ENCODE measurements at places on chromosomes 7 and 10.

GRCh38 chr7:129843365-129843898, 109.3 kb downstream of the UBE2H start:
- DNase-seq: no peak

DNA sequence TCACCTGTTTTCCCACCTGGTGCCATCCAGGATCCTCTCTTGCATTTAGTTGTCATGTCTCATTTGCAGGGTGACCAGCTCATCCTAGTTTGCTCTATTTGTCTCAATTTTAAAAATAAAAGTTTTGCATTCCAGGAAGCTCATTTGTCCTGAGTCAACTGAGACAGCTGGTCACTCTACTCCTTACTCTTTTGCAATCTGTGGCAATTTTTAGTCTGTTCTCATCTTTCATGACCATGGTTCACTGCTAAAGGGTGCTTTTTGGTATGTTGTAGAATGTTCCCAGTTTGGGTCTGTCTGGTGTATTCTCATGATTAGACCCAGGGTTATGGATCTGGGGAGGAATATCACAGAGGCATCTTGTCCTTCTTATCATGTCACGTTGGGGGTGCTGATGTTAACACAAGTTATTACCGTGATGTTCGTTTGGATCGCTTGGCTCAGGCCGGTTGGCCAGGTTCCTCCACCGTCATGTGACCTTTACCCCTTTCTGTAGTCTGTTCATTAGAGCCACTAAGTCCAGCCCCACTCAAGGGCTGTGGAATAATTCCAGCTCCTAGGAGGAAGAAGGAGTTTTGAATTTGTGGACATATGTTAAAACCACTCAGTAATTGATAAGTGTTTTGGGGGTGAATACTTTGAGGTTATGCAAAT, 103.3 kb upstream of the IGFBP3 start:
- no peak for DNase-seq

GRCh38 chr7:114818501-114818900, 103.4 kb upstream of the MDFIC start:
- DNase-seq: peak; percentile 77

- no peak for DNase-seq
Observed at GRCh38 chr10:650886-651615, 38.4 kb downstream of the DIP2C start.

GRCh38 chr10:21749788-21750187, 215.8 kb downstream of the MLLT10 start:
- DNase-seq: no peak

- no peak for DNase-seq
Observed at GRCh38 chr10:35545878-35546590, 59.1 kb upstream of the GJD4 start.

- DNase-seq: no peak
Observed at GRCh38 chr10:5440206-5440605, 27.8 kb downstream of the NET1 start.

DNA sequence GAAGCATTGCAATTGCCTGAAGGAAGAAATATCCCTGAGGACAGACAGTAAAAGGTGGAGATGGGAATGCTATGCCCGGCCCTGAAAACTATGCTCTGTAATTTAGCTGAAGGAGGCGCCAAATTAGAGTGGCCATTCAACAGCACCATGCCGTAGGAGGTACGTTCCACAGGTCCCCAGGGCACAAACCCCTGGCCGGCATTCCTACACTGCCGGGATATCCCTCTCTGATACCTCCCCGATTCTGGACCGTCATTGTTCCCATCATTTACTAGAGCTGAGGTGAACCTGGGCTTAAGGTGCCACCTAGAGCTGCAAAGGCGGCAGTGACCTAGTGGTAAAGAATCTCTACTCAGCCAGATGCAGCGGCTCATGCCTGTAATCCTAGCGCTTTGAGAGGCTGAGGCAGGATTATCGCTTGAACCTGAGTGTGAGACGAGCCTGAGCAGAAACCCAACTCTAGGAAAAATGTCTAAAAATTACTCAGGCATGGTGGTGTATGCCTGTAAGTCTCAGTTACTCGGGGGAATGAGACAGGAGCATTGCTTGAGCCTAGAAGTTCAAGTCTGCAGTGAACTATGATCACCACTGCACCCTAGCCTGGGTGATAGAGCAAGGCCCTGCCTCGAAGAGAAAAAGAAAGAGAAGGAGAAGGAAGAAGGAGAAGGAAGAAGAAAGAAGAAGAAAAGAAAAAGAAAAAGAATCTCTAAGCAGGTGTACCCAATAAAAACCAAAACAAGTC, 53.0 kb upstream of the TNKS2 start:
- DNase-seq: peak; percentile 33

GRCh38 chr10:58980826-58981415, 195.5 kb upstream of the PHYHIPL start:
- no peak for DNase-seq

DNA sequence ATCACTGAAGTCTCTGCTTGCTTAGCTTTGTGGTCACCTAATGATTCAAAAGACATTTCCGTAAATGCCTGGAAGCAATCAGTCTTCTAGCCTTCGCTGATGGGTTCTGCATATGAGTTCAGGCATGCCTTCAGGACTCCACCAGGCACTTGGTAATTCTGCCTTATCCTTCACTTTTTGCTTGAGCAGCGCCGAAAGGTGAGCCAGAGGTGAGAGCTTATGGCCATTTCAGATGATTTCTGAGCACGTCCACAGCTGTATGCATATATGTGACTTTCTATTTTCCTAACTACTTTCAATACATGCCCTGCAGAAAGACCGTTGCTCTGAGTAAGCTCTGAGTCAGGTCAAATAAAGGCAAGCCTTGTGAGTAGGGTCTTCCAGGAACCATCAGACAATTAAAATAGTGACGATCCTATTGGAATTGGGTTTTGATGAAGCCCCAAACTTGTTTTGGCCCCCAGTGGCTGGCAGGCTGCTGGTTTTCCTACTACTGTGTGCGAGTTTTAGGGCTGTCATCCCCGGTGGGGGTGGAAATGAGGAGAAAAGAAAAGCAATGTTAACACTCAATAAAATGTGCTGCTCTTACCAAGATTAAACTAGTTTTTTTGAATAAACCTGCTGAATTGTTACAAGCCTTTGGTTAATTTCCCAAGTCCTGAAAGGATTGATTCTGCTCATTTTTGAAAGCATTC, 154.4 kb upstream of the AKR1E2 start:
- DNase-seq: peak; percentile 54

DNA sequence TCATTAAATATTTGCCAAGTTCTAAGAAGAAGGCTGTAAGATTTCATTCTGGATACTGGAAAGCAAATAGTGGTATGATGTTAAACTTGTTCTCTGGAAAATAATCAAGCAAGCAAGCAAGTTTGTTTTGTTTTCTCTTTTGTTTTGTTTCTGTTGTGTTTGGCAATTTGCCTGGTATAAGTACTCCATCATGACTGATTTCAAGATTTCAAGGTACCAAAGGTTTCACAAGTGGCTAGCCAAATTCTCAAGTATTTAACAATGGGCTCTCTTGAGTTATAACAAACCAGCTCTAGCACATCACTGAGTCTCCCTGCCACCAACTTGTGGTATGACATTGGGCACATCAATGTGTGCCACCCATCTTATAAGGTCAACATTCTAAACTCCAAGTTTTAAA, 151.7 kb upstream of the IGFBP3 start:
- DNase-seq: no peak

DNA sequence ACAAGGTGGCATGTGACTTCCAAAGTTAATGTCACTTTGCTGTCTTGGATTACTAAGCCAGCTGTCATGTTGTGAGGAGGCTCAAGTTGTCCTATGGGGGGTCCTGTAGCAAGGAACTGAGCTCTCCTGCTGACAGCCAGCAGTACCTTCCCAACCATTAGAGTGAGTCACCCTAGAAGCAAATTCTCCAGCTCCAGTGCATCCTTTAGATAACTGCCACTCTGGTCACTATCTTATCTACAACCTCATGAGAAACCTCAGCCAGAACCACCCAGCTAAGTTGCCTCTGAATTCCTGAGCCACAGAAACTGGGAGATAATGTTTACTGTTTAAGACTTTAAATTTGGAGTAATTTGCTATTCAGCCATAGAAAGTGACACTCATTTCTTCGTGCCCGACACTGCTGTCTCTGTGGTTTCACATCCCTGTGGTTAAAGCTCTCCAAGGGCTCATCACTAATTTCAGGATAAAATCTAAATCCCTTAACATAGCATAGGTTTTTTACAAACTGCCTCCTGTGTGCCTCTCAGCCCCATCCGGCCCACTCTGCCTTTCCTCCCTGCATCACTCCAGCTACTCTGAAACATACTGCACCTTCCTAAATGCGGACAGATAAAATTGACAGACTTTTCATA, 83.5 kb downstream of the PRR15 start:
- no peak for DNase-seq

GRCh38 chr7:151699147-151699927, 177.6 kb downstream of the PRKAG2 start:
- no peak for DNase-seq

GRCh38 chr7:64636386-64636785, 29.5 kb upstream of the ZNF107 start:
- DNase-seq: no peak

DNA sequence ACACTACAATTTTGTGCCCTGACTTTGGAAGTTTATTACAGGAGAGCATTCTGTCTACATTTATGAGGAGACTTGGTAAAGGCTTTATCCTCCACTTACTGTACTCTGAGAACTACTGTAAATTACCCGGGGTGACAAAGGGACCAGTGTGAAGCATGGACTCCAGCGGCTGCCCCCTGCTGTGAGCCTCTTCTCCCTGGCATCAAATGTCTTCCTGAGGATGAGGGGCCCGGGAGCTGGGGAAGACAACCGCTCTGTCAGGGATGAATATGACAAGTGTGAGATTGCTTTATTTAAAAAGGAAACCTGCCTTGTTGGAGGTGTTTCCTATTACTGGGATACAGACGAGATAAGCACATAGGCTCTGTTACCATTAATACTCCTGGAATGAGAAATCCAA, 714.8 kb downstream of the CCSER2 start:
- DNase-seq: no peak

DNA sequence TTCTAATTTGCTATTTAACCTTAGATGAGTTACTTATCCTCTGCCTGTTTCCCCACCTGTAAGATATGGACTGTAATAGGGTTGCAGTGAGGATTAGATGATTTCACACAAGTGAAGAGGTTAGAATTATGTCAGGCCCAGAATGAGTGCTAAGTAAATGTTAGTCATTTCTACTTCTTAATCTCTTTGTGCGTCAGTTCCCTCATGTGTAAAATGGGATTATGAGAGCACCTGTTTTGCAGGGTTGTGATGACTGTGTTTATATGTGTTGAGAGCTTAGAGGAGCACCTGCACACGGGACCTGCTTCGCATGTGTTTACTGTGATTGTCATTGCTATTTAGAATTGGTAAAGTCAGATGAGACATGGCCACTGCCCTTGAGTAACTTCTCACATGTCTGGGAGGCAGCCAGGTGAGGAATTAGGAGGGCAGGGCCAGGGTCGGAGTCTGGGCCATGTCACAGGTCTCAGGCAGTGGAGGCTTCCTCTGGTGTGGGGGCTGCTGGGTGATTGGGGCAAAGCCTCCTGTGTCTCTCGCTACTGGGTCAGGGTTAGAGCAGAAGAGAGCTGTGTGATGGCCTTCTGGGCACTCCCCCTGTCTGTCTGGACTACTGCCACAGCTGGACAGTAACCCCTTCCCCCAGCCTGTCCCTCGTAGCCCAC, 106.7 kb downstream of the WDFY4 start:
- no peak for DNase-seq

DNA sequence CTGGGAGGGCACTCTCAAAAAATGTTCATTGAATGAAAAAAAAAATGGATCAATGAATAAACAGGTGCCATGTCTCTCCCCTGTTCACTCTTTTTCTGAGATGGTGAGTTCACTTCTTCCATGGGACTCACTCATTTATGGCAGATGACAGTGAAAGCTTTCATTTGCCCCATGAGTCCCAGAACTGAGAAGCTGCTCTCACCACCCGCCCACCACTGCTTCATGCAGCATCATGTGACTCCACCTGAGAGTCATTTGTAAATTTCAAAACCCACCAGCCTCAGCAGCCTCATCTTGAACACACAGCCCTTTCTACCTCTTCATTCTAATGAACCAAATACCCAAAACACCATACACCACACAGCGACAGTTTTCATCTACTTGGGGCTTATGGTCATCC, 64.9 kb downstream of the SCRN1 start:
- no peak for DNase-seq

All from RWPE1 (cell line).